Renal pelvis (tissue), 12 donors: ENCODE measurements at places on chromosomes 3 and 15. TPM values are rescaled to one million over a fixed set of nuclear protein-coding genes. Genes with fewer than 3 reads are reported as not detected.

GRCh38 chr3:195542316-195542697, 818 bp downstream of the PPP1R2 start:
- no peak for DNase-seq

The TRAT1 gene
- polyA plus RNA-seq: not detected

DNA sequence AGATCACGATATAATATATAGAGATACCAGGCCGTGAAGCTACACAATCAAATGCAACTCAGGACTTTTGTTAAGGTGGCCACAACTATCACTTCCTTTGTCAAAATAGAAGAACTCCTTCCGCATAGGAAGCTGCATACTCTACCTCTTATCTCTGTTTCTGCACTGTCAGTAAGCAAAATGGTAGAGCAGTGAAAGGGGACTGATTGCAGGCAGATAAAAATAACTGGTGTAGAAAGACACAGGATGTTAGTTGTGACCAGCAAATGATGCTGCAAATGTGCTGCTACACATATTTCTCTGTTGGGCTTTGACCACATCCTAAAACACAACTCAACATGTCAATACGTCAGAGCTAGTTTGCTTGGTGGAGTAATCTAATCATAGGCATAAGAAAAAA, 16.3 kb upstream of the TRAT1 start:
- no peak for DNase-seq

The ZKSCAN7 gene
- polyA plus RNA-seq: 15.9 TPM

The DUOXA2 gene
- polyA plus RNA-seq: not detected

DNA sequence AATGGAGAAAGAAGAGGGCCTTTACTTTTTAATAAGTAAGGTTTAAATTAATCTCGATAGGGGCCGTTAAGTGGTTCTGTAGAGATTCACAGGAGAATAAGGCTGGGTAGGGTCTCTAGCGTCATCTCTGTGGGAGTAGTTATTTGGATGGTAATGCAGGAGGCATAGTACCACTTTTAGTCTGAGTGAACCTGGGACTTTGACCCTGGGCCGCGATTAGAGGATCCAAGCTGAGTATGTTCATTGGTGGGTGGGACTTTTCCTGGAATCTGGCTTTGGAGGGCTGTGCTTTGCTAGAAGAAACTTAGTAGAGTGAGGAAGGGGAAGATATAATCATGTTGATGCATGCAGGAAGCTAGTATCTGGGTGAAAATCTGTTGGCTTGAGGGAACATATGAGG, 4.0 kb downstream of the LPP start:
- no peak for DNase-seq

DNA sequence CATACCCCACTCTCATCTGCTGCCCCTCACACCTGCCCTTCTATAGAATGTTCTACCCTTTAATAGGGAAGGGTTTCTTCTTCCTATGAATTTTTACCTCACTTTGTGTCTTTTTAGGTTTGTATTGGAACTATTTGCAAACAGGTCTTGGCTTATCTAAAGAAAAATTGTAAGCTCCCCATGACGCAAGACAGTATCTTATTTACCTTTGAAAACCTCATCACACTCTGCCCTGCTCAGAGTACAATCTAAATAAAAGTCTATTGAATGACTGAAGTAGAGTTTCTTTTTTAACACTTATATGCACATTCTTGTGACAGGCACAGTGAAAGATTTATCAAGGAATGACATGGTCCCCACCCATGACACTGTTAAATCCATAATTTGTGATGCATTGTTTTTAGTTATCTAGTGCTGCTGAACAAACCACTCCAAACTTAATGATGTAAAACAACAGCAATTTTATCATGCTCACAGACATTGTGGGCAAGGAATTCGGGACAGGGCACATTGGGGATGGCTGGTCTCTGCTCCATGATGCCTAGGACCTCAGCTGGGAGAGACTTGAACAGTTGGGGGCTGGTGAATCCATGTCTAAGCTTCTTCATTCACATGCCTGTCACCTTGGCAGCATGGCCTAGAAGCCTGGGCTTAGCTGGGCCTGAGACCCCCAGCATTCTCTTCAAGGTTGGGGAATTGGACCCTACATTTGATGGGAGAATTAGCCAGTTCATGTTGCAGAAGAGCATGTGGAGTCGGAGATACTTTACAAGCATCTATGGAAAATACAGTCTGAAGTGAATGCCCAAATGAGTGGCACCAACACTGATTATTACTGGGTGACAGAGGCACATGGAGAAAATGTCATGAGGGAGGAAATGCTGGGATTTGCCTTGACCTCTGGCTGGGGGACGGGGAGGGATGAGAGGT, 252.2 kb upstream of the CTDSPL start:
- no peak for DNase-seq

DNA sequence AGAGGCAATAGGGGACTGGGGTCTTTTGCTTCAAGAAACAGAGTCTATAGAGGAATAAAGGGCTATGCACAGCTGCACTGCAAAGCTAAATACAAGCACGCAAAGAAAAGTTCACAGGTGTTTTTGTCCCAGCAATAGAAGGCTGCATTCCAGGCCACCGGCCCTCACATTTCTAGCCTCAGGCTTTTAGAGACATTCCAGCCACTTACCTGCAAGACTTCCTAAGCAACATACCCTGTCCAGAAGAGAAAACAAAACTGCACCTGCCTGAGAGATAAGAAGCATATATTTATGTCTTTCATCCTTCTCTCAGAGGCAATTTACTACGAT, 220.5 kb downstream of the OPA1 start:
- DNase-seq: no peak

The SYNPR gene
- not detected for polyA plus RNA-seq

The THAP10 gene
- 7.8 TPM for polyA plus RNA-seq

GRCh38 chr3:68056556-68056955, 402.1 kb upstream of the SUCLG2 start:
- DNase-seq: no peak

- DNase-seq: no peak
These were observed 345.6 kb upstream of the THBS1 start for GRCh38 chr15:39235084-39235795.

The FHIT gene
- 22.3 TPM for polyA plus RNA-seq

DNA sequence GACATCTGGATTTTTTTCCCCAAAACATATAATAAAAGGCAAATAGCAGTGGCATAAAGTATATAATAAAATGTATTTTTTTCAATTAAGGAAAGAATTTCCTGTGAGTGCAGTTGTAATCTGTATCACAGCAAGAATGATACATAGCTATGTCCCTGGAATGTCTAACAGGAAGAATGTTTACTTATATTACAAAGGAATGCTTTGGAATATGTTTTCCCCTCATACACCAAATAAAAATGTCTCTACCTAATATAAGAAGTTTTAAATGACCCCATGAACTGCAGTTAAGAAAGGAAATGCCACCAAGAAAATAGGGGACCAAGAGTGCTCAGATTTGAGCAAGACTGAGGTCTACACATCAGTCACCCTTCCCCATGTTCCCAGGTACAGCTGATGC, 38.0 kb upstream of the ATP11B start:
- DNase-seq: no peak

The SLC51B gene
- 10.5 TPM for polyA plus RNA-seq

DNA sequence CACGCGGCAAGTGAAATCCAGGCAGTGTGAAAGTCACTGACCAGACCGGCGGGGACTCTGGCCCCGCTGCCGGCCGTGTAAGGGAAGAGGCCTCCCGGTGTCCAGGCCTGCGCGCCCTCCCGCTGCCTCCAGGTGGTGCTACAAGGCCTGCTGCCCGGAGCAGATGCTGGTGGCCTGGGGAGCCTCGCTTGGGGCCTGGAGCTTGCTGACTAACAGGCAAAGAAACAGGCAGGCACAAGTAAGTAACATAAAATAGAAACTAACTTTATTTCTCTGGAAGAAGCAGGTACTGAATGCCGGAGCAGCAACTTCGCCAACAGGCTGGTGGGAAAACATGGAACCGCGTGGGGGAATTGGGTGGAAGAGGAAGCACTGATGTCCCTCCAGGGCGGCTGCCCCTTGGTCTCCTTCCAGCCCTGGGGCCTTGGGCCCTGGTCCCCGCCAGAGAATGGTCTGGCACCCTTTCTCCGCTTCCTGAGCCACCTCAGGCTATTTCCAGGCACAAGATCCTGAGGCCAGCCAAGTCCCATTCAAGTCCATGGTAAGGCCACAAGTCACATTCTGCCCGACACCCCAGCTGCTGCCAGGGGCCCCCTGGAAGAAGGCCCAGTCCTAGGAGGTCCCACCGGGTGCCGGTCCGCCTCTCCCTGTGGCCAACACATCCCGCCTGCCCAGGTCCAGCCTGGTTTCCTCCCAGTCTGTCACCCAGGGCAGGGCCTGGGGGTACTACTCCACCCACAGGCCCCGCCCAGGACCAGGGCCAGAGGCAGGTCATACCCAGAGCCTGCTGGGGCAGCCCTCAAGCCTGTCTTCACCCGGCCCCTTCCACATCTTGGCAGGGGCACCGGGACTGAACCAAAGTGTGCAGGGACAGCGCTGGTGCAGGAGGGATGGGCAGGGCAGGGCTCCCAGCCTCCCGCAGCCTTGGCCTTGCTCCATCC, 45.0 kb downstream of the TNK2 start:
- peak; percentile 70 for DNase-seq

- no peak for DNase-seq
These were observed 6.0 kb downstream of the PLCL2 start for GRCh38 chr3:16890597-16891333.

The LRRC2 gene
- polyA plus RNA-seq: 1.4 TPM

DNA sequence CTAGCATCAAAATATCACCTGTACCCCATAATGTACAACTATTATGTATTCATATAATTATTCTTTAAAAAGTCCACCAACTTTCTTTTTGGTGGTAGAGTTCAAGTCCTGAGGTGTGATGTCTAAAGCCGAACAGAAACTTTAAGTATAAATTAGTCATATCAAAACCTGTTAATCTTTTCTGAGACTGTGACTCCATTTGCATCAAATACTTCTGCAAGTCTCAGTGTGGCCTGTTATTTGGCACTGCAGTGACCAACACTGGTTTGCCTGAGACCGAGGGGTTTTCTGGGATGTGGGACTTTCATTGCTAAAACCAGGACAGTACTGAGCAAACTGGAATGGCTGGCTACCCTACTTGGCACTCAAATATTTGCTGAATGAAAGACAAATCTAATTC, 7.3 kb downstream of the NGLY1 start:
- no peak for DNase-seq

DNA sequence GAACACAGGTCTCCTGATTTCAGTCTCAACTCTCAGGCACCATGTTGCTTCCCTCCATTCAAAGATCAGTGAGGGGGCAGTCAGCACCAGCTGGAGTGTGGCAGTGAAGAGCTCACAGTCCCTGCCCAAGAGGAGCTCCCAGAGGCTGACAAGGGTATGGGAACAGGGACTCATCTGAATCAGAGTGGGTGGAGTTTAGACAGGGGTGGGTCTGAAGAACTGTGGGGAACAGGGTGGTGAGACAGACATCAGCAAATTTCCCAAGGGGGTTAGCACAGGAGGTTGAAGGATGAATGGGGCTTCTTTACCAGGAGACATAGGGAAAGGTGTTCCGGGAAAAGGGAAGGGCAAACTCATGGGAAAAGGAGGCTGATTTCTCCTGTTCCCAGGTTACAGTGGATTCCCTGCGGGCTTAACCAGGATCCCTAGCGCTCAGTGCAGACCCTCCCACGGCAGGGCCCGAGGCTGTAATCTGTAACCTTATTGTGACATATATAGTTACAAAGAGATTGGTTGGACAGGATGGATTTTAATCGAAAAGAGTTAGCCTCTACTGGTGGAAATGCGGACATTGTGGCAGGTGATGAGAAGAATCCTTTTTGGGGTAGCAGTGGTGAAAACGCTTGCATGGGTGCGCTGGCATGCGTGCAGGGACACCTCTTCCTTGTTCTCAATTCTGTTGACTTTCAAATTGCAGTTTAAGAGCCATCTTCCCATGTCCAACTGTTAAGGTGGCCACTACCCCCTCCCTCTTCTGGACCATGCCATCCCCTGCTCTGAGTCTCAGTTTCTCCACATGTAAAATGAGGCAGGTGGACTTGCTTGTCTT, 160.3 kb downstream of the SMAD6 start:
- DNase-seq: no peak

The NOX5 gene
- 0.61 TPM for polyA plus RNA-seq

The ZNF80 gene
- polyA plus RNA-seq: not detected

DNA sequence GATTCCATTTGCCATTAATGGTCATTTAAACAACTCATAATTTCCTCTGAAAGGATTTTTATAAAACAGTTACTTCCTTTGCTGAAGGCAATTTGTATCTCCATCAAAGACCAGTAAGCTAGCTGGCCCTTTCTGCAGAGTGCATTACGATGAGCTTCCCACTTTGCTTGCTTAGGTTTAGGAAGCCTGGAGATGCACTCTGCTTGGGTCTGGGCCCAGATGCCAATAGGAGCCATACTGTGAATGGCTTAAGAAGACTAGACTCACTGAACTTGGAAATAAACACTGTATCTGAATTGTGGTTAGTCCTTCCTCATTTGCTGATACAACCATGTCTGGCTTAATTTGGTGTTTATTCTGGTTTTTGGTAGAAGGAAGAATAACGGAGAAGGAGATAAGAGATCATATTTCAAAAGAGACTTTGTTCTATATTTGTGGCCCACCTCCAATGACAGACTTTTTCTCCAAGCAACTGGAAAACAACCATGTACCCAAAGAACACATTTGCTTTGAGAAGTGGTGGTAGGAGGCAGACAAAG, 38.1 kb downstream of the OXNAD1 start:
- no peak for DNase-seq

DNA sequence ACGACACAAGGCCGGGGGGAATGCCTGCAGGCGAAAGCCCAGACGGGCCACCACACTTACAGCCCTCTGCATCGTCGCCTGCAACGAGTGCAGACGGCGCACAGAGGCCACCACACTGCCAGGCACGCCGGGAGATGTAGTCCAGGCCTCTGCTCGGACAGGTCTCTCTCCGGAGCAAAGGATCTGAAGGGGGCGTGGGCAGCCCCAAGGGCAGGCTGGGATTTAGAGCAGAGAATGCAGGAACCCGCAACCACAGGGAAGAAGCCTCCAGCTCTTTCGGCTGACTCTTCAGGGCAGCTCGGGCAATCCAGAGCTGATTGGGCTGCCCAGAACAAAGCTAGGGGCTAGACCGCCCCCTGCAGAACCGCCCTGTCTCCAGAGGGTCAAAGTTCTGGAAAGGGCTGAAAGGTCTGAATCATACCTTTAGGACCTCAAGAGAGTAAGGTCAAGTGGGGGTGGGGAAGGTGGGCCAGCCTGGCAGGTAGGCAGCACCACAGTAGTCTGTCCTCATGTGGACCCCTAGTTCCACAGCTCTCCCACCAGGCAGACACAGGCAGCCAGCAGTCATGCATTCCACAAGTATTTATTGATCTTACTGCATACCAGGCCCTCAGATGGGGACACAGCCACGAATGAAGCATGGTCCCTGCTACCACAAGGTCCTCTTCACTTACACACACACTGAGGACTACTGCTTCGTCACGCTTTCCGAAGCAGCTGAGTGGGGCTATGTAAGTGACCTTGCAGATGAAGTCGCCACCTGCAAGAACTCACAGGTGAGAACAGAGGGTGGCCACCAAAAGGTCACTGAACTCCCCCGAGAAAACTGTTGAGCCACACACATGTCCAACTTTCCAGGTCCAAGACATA, at the start of gene AMT:
TSS of gene AMT (minus strand) at position 95 of the 870 bp plus-strand sequence. CDS start at position 72, 23 bp downstream.
- DNase-seq: peak; percentile 67

The GOLGA8S gene
- 0.95 TPM for polyA plus RNA-seq

The PEX5L gene
- 0.52 TPM for polyA plus RNA-seq

DNA sequence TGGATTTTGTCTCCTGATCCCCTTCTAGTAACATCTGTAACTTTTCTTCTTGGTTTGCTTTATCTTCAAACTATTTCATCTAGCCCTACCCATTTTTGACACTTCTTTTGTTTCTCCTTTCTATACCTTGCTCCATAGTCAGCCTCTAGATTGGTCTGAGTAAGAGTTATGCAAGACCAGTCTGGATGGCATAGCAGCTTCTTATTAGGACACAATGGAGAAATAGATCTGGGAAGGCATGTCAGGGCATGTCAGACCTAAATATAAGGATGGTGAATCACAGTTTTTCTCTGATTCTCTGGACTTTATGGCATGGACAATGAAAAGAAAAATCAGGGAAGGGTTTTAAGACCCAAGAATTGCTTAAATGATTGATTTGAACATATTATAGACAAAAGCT, 452.5 kb downstream of the RAP2B start:
- DNase-seq: no peak
